ENCODE measurements at places on chromosomes 3 and 15. TPM values are rescaled to one million over a fixed set of nuclear protein-coding genes. Genes with fewer than 3 reads are reported as not detected.

DNA sequence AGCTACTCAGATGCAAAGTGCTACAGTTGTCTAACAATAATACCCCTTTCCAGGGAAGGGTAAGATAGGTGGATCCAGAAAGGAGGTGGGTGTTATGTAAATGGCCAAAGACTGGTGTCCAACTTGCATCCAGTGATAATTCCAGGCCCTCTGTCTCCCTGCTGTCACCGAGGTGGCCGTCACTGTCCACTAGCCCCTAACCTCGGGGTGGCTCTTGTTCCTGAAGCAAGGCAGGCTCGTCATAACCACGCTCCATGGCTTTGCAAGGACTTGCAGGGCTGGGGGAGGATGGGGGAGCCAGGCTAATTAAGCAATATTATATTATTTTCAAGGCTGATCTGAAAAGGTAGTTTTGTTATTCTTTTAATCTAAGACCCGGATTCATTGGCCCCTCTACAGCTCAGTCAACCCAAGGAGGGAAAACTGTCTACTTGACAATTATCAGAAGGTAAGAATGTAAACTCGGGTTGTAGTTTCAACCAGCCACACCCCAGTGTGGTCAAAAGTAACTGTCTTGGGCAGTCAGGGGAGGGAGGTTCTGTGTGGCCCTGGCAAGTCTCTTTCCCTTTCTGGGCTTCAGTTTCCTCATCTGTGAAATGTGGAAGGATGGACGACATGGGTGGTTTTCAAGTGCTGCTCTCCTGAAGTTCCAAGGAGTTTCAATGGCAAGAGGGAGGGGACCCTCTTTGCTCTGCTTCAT lies 220.1 kb upstream of the BHLHE40 start:
- DNase-seq, result no peak

B3GNT5 gene
- 21.7 TPM for total RNA-seq

DNA sequence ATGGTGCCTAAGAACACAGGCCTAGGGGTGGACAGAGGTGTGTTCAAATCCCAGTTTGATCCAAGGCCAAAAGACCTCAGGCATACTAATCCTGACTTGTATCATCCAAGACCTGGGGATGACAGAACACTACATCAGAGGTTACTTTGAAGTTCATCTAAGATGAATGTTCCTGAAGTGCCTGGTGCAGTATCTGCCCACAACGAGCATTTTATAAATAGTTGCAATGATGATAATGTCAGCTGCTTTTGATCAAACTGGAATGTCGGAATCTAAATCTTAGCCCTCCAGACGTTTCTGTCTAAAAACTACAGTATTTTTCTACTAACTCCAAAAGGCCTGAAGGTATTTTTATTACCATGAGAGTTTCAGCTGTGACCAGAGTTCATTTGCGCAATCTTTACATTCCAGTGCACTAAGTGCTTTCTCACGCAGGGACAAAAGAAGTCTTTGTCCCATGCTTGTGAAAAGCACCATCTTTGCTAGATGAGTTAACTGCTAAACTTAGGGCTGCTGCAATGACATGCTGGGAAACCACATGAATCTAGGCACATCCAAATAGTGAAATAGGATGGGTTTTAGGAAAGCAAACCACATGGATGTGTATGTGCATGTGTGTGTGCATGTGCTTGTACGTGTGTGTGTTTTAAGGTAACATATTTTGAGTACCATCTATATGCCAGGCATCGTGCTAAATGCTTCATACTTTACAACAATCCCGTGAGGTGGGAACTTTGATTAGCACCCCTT lies 18.1 kb downstream of the ANXA2 start:
- DNase-seq, result peak; percentile 92

GRCh38 chr3:50373146-50374051 lies 14.1 kb upstream of the TMEM115 start:
- DNase-seq, result no peak

- DNase-seq, result no peak
These were observed 24.8 kb upstream of the ZNF774 start for GRCh38 chr15:90327311-90327710.

- peak; percentile 78 for DNase-seq
These were observed 6.1 kb upstream of the SCAANT1 start for GRCh38 chr3:63918321-63918720.

LYSMD2 gene
- 7.5 TPM for total RNA-seq

All from renal cortical epithelial cell (primary cell).